ENCODE measurements at places on chromosomes 7 and 10. TPM values are rescaled to one million over a fixed set of nuclear protein-coding genes. Genes with fewer than 3 reads are reported as not detected.

DNA sequence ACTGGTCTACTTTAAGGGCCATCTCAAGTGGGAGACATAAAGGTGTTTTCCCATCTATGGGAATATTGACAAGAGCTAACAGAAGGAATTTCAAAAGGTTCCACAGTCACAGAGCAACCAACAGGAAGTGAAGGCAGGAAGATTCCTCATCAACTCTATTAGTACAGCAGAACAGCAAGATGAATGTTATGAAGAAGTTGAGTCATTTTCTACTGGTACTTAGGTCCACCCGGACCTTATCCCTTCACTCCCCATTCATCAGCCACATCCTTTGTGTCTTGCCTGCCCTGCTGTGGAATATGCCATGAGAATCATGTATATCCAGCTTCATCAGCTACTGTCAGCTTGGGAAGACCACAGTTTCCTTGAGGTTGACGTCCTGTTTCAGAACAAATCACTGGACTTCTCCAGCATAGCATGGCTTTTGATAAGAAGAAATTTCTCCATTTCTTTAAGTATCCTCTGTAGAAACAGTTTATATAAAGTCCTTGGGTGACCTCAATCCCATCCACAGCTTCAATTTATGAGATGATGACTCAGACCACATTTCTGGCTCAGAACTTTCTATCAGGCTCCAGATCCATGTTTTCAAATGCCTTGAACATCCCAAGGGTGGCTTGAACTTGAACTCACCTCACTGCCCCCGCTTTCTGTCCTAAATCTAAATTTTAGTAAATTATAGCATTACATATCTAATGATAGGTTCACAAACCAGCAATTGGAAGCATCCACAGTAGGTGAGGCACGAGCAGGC, 84.9 kb upstream of the AGK start:
- no peak for DNase-seq

DNA sequence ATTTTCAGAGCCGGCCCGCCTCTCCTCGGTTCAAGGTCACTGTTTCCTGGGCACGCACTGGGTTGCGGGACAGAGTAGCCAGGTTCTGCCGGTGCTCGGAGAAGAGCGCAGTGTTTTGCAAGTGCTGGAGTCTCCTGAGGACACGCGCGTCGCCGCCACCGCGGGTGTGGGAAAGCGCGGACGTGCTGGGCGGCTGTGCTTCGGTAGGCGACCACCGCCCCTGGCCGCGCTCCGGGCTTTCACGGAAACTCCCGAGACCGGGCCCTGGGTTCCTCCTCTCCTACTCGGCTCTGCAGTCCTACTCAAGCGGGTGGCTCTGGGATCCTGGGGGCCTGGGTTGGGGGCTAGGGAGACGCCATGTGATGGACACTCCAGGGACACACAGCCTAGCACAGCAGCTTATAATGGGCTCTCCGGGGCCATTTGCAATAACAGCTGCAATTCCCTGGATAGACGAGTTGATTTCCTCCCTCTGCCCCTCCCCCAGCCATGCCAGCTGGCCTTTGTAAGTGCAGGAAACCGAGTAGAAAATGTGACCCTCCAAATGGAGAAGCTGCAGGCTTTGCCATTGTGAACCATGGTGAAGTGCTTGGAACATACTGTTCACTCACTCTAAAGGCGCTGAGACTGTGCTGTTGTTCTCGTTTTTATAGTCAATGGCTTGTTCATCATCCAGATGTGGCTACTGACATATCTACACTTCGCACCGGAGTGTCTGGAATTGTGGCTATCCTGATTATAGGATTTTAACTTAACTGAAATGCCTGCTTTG, 2.1 kb downstream of the FRAT1 start:
- no peak for DNase-seq

DNA sequence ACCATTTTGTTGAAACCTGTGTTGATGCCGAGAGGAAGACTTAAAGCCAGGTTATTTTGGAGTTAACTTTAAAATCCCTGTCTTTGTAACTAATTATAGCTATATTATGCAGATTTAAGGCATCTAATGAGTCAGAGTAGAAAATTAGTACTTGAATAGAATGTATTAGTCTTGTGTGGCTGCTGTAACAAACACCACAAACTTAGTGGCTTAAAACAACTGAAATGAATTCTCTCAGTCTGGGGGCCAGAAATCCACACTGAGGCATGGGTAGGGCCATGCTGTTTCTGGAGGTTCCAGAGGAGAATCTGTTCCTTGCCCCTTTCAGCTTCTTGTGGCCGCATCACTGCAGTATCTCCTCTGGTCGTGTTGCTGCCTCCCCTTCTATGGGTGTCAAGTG, 8.5 kb upstream of the KLF6 start:
- no peak for DNase-seq

- DNase-seq = no peak
Measured at GRCh38 chr7:16345979-16346958, 75.1 kb downstream of the CRPPA start.

GRCh38 chr10:115871855-115872254, 401.2 kb downstream of the GFRA1 start:
- no peak for DNase-seq

DNA sequence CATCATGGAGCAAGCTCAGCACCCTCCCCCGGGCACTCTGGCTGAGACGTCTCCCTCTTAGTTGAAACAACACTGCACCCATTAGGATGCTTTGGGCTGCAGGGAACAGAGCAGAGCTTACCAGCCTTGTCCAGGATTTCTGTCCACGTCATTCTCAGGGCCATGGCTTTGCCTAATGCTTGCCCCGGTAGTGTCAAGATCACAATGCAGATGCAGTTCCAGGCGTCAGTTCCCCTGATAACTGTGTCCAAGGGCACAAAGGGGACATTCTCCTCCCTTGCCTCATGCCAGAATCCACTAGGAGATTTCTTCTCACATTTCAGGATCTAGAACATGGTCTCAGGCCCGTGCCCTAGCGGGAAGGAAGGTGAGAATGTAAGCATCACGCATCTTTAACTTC, 17.2 kb upstream of the GRB10 start:
- DNase-seq = no peak

DNA sequence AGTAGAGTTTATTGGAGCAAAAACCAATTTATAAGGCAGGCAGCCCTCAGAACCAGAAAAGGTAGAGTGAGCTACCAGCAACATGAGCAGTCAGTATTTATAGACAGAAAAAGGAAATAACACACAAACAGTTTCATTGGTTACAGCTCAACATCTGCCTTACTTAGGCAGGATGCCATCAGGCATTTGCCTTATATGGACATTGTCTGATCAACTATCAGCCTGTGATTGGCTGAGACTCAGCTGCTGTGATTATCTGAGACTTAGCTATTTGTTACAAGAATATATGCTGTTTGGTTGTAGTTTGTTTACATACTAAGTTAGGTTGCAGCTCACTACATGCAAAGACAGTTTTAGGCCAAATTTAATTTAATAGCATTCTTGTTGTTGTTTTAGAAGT, 60.4 kb upstream of the CDK1 start:
- no peak for DNase-seq

DNA sequence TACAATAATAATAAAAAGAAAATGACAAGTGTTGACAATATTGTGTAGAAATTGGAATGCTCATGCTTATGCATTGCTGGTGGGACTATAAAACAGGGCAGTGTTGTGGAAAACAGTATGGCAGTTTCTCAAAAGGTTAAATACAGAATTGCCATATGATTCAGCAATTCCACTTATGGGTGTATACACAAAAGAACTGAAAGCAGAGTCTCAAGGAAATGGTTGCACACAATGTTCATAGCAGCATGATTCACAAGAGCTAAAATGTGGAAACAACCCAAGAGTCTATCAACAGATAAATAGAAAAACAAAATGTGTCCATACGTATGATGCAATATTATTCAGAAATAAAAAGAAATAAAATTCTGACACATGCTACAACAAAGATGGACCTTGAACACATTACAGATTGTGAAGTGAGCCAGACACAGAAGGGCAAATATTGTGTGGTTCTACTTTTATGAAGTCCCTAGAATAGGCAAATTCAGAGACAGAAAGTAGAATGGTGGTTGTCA, 64.8 kb upstream of the GRM8 start:
- no peak for DNase-seq

DNA sequence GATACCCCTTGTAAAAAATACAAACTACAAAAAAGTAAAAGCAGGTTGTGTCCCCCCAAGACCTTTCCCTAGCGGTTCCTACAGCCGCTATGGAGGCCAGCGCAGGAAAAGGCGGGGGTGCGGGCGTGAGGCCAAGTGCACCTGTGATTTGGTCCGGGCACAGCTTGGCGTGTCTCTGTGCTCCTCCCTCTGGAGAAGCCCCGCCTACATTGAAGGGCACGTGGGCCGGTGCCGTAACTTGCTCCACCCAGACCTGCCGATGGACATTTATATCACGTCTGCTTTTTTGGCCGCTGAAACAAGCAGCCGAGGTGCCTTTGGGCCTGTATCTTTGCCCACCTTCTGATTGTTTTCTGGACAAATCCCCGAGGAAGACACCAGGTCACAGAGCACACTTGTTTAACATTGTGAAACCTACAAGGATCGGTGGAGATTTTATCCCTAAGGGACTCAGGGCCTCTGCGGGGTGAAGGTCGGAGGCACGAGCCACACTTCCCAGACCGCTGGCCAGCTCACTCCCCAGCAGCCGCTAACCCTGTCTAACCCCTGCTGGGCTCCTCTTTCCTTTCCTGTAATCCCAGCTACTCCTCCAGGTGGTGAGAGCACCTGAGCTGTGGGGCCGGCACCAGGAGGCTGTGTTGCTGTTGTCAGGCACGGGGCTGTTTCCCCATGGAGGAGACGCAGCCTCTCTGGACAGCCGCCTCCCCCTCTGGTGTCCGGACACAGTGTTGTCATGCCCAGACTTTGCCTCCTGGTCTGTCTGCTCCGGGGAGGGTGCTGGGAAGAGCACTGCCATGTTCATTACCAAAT, 18.8 kb upstream of the INPP5A start:
- no peak for DNase-seq

DNA sequence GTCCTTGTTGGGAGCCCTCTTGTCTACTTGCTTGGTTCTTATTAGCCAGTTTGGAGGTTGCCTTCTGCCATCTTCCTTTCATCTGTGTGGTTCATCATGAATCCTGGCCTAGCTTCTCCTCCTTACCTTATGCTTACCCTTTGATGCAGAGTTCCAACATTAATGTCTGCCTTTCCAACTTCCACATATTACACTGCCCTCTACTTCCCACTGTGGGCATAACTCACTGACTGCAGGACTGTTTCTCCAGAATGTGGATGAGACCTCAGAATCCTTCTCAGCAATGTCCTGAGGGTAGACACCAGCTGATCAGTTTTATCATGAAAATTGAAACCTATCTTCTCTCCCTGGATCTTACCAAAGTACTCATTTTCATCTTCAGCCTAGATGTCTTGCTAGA, 491.0 kb downstream of the LRMDA start:
- peak; percentile 43 for DNase-seq

- DNase-seq = no peak
Measured at GRCh38 chr10:112911206-112911605, 38.8 kb upstream of the TCF7L2 start.

GRCh38 chr7:141519623-141520022, 31.6 kb upstream of the AGK start:
- no peak for DNase-seq

GRCh38 chr10:25552283-25552919, 377.6 kb downstream of the GPR158 start:
- no peak for DNase-seq

DNA sequence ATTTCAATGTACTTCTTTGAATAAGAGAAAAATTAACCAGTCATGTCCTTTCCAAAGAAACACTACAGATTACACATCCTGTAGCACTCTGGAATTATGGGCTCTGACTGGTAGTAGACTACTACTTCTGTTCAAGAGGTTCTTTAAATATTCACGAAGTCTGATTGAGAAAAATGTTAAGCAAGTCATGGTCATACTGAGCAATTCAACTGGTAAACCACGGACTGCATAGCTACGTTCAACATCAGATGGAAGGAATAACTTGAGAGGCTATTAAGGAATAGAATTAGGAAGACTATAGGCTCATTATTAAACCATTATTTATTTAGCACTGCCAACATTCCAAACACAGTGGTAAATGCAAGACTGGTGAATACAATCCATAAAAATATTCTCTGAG, 160.8 kb downstream of the IMMP2L start:
- DNase-seq = no peak

DNA sequence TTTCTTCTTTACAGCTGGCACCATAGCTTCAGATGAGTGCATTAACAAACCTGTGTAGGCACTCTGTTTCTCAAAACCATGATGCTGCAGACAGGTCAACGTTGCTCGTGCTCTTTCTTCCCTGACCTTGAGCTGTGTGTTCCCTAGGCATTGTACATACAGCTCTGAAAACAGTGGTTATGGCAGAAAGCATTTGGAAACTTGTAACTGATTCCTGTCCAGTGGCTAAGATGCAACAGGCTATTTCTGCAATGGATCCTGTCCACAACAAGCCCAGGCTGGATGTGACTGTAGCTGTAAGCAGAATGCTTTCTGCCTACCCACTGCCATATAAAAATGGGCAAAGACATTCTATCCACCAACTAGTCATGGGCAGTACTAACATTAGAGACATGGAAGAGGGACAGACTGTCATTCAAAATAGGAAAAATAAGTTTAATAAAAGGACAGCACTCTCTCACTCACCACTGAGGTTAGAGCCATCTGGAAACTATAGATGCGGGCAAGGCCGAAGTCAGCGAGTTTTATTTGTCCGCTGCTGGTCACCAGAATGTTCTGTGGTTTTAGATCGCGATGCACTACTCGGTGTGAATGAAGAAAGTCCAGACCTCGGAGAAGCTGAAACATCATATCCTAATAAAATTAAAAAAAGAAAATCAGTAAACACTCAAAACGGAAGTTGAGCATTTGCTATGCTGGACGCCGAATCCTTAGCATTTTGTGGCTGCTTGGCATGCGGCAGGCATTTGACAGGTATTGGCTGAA, 111.0 kb downstream of the CDK6 start:
- no peak for DNase-seq

GRCh38 chr10:109727436-109727835, 195.9 kb downstream of the XPNPEP1 start:
- DNase-seq = no peak

GRCh38 chr7:53209129-53209528, 173.7 kb downstream of the POM121L12 start:
- no peak for DNase-seq

- DNase-seq = no peak
Measured at GRCh38 chr10:112622786-112623185, 175.8 kb downstream of the VTI1A start.

ZNF3 gene
- total RNA-seq = 35.2 TPM

INTS1 gene
- 41.4 TPM for total RNA-seq

CH25H gene
- not detected for total RNA-seq

WIPF3 gene
- total RNA-seq = 4.1 TPM

TCTN3 gene
- total RNA-seq = 74.6 TPM

TRIM73 gene
- 0.50 TPM for total RNA-seq

SPDYE8 gene
- not detected for total RNA-seq

SLC29A4 gene
- total RNA-seq = 8.8 TPM

AP5Z1 gene
- 80.4 TPM for total RNA-seq

MYOZ1 gene
- 0.21 TPM for total RNA-seq

CALHM1 gene
- total RNA-seq = not detected

HMX2 gene
- not detected for total RNA-seq

TMEM26 gene
- not detected for total RNA-seq

CALHM3 gene
- not detected for total RNA-seq

AZGP1 gene
- total RNA-seq = 1.1 TPM

DEPP1 gene
- total RNA-seq = 0.11 TPM

ZCWPW1 gene
- 4.5 TPM for total RNA-seq

CSGALNACT2 gene
- 3.9 TPM for total RNA-seq

Measured in SK-MEL-5 (cell line).